Activated T-cell treated with anti-CD3 and anti-CD28 coated beads, Interleukin-2, amount 50 U/mL, for 24 hours (primary cell): ENCODE measurements at places on chromosomes 12 and 14.

- DNase-seq: no peak
Measured at GRCh38 chr12:59182191-59182590, 261.9 kb upstream of the LRIG3 start.

GRCh38 chr14:69439521-69440270 lies 41.2 kb downstream of the SLC39A9 start:
- DNase-seq: no peak

DNA sequence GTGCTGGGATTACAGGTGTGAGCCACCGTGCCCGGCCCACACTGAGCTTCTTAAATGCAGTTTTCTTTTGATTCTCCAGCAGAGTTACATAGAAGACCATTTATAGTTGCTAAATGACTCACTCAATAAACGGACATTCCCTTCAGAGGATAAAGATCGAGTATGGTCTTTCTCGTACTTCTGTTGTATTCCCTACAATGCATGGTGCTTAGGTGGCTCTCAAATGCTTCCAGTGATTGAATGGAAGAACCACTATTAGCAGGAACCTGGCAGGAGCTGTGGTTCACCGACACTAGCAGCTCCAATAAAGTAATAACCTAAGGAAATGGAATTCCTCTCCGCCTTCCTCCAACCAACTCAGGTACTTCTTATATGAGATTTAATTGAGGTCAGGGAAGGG lies 3.9 kb upstream of the GPRC5A start:
- DNase-seq: no peak

DNA sequence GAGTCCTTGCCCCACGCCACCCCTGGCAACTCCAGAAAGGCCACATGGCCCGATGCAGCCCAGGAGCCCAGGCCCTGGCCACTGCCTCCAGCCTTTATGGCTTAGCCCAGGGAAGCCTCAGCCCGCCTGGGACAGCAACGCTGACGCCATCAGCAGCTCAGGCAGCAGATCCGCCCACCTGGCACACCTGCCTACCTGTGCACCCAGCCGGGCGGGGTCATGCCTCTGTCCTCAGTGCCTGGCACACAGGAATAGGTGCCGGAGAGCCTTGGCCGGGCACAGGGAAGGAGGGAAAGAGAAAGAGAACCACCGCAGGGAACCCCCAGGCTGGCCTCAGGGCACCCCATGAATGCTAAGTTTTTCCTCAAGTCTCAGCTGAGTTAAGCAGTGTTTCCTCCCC lies 21.1 kb downstream of the BEGAIN start:
- DNase-seq: no peak

- DNase-seq: no peak
Measured at GRCh38 chr12:81329085-81329484, 251.2 kb downstream of the ACSS3 start.

GRCh38 chr12:65391711-65392110 lies 113.2 kb downstream of the MSRB3 start:
- DNase-seq: no peak

- peak; percentile 49 for DNase-seq
Measured at GRCh38 chr12:51886021-51886710, 1.7 kb upstream of the ANKRD33 start.
